ENCODE measurements at places on chromosomes 3 and 15.

- DNase-seq = no peak
Measured at GRCh38 chr15:77514641-77515402, 94.1 kb downstream of the HMG20A start.

- no peak for DNase-seq
Measured at GRCh38 chr3:194325424-194326153, 25.5 kb downstream of the CPN2 start.

DNA sequence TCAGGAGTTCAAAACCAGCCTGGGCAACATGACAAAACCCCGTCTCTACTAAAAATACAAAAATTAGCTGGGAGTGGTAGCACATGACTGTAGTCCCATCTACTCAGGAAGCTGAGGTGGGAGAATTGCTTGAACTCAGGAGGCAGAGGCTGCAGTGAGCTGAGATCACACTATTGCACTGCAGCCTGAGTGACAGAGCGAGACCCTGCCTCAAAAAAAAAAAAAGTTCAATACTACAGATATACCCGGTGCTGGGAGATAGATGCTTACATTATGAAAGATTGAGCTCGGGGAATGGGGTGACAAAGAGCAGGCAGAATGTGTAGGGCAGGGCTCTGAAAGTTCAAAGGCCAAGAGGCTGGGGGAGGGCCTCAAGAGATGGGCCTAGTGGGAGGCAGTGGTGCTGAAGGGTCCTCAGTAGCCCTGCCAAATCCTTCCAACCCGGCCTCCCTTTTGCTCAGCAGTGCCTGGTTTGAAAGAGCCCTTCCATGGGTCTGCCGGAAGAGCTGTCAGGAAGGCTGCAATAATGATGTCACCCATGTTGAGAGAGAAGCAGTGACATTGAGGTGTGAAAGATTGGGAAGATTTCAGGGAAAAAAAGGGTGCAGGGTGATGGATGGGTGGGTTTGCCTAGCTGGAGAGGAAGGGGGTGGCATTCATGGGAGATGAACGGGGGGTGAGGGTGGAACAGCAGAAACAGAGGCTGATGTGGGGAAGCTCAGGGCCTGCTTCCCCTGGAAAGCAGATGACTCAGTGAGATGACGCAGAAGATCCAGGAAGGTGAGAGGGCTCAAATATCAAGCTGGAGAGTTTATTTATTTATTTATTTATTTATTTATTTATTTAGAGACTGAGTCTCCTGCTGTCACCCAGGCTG lies 20.0 kb upstream of the IREB2 start:
- no peak for DNase-seq

GRCh38 chr3:127172781-127173515 lies 20.0 kb upstream of the PRR23E start:
- no peak for DNase-seq

GRCh38 chr3:195582947-195583346 lies 793 bp downstream of the APOD start:
- no peak for DNase-seq

DNA sequence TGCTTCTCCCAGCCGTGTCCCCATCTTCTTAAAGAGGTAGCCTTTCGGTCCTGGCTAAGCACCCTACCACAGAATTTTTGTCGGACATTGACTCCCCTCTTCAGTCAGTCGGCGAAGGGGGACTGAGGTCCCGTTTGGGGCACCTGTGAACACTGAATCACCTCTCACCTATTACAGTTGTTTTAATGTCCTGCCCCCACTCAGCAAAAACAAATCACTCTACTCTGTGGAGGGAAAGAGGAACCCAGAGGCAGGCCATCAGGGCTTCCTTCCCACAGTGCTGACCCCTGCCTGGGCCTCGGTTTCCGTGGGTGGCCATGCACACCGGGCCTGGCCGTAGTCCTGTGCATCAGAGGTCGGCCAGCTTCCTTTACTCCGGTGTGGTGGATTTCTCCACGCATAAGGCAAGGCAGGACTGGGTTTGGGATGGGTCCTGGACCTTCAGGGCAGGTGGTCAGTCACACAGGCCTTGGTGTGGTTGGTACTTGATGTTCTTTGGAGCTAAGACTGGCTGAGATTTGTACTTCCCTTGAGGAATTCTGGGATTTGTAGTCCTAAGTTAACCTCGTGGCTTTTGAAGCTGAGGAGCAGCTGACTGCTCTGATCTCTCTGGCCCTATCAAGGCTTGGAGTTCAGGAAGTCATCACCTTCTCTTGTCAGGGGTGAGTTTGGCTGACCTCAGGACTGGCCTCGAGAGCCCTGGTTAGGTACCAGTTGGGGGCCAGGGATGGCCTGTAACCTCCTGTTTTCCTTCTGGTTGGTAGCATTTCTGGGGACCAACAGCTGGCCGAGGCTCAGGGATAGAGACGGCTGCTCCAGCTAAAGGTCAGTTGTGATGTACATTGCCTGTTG lies 627 bp upstream of the FAM131A start:
- DNase-seq = no peak

GRCh38 chr3:89692601-89693000 lies 585.2 kb downstream of the EPHA3 start:
- DNase-seq = no peak

Data from GM12878 (cell line).